Activated CD4-positive, CD25-positive, alpha-beta regulatory T cell treated with anti-CD3 and anti-CD28 coated beads, Interleukin-2, amount 50 U/mL, for 72 hours (primary cell): ENCODE measurements at places on chromosomes 1 and 21.
A peak's percentile ranks its signal among the peaks of the same experiment; 100 is the strongest.

DNA sequence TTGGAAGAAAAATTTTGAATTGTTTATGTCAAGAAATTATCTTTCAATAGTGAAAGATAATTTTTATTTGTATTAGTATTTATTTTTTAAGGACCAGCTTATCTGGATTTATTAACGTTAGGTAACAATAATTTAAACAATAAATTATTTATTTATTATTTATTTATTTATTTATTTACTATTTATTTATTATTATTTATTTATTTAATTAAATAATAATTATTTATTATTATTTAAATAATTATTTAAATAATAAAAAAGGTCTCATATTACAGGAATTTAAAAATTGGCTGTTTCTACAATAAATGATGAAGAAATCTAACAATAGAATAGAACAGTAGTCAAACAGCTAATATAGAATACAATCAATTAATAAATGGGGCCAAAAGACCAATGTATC lies 618.7 kb upstream of the BRINP3 start:
- no peak for DNase-seq

GRCh38 chr1:905811-906599 lies 17.7 kb upstream of the SAMD11 start:
- peak; percentile 28 for DNase-seq

- peak; percentile 31 for DNase-seq
These were observed 602 bp upstream of the RIMKLA start for GRCh38 chr1:42379794-42380585.

DNA sequence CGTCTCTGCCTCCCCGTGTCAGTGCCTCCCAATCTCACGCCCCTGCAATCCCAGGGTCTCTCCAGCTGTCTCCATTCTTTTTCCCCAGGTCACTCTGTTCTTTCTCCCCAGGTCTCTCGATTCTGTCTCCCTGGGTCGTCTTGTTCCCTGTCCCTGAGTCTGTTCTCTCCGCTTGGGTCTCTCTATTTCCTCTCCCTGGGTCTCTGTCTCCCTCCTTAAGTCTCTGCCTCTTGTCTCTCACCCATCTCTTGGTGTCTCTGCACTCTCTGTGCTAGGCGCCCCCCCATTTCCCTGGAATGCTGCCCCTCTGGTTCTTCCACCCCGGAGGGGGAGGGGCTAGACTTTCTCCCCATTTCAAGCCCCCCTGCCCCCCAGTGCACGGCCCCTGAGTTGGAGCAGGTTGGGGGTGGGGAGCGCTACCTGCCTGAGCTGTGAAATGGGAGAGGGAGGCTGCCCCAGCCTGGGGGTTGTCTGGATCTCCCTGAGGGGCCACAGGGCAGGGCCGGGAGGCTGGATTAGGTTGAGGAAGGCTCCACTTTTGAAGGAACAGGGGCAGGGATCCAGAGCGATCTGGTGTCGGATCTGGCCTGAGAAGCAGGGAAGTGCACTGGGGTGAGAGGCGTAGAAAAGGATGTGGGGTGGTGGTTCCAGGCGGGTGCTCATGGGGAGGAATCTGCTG lies 1.4 kb downstream of the PTPRF start:
- no peak for DNase-seq

DNA sequence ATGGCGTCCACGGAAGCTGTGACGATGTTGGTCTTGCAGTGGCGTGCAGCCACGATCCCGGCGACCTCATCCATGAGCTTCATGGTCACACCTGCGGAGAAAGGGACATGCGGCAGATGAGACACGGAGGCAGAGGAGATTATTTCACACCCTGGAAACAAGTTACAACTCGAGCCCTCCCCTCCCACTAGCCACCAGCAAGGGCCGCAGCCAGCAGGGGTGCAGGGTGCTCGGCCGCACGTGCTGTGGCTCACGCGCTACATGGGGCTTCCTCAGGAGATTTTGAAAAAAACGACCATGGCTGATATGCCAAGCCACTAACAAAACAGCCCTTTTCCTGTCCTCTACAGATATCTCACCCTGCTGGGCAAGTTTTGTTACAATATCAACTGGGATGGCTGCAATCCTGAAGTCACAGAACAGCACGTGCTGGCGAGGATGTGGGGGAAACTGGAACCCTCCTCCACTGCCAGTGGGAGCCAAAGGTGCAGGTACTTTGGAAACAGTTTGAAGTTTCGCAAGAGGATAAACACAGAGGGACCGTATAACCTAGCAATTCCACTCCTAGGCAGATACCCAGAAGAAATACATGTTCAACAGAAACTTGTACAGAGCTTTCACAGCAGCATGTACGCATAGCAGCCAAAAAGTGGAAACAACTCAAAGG lies 34.1 kb upstream of the GPR153 start:
- DNase-seq = no peak

DNA sequence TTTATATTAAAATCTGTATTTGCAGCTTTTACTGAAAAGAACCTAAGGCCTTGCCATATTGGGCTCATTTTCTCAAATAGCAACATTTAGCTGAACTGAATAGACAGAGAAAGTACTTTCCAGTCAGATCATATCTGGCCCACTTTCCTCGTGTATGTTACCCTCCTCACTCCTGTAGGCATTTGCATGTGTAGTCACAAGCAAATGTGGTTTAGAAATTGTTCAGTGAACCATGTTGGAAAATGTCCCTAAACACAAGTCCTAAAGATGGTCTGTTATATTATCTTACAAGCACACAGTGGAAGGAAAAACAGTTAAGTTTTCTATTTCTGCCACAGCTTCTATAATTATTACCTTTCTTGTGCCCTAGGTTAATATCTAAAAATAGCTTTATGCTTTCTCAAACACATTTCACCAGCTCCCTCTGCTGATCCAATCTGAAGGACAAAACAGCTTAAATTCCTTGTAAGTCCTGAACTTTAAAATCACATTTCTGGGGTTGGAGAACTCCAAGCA lies 606 bp upstream of the FMO4 start:
- DNase-seq = no peak

GRCh38 chr1:184164536-184164935 lies 113.0 kb downstream of the TSEN15 start:
- no peak for DNase-seq

DNA sequence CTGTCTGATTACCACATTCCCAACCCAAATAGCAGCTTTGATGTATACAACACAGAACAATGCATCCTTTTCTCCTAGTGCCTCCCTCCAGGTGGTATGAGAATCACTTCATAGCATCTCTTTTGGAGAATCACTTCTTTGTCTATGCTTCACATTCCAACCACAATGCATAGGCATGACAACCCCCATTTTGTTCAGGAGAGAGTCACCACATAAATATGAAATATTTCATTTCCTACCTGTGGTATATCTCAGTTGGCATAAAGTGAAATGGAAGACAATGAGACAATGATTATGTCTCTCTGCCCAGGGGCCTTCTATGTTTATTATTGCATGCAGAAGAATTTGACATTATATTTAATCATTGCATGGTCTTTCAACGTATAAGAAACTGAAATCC lies 112.2 kb downstream of the BRINP2 start:
- no peak for DNase-seq

GRCh38 chr1:109931189-109931731 lies 20.6 kb downstream of the CSF1 start:
- DNase-seq = no peak

DNA sequence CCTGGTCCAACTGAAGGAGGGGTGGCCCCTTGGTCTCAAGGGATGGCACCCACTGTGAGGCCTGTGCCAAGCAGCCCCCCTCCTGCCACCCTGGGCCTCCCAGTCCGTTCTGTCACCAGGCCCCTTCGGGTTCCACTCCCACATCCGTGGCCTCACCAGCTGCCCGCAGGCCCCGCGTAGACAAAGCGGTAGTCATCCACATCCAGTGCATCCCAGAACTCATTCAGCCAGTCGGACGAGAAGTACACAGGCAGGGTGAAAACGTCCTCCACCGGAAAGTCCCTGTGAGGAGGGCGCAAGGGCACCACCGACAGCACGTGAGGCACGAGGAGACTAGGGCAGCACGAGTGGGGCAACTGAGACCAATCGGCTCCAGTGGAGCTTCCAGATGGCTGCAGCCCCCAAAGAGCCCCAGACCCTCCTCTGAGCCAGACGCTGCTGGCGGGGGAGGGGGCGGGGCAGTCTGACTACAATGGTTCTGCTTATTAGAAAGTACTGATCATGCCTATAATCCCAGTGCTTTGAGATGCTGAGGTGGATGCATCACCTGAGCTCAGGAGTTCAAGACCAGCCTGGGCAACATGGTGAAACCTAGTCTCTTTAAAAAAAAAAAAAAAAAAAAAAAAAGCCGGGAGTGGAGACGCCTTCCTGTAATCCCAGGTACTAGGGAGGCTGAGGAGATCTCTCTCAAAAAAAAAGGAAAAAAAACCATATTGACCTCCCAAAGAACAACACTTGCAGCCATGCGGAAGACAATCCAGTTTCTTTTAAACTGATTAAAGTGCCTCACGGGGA lies 1.2 kb downstream of the JMJD4 start:
- no peak for DNase-seq

GRCh38 chr1:111769517-111770146 lies 13.9 kb downstream of the DDX20 start:
- DNase-seq = no peak

DNA sequence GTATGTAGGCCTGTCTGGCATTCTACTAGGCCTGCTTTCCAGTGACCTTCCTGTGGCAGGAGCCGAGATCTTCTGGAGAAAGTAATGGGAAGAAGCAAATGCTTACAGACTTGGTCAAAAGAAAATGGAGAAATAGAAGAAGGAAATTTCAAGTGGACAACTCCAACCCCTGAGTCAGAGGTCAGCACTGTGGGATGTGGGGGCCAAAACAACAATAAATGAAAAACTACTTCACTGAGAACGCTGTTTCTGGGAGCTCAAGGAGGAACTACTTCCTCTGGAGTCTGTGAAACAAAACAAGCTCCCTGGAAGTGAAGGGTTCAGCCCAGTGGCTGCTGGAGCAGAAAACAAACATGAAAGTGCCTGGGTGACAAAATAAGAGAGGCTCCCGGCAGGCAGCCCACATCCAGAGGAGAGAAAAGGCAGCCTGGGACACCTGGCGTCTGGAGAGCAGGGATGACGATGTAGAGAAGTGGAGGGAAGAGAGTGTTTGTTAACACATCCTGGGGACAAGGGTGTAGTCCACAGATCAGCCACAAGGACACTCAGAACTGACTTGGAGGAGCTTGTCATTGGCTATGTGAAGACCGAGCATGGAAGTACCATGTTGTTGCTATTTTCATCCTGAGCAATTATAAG lies 355.2 kb downstream of the SMYD3 start:
- DNase-seq = no peak

DNA sequence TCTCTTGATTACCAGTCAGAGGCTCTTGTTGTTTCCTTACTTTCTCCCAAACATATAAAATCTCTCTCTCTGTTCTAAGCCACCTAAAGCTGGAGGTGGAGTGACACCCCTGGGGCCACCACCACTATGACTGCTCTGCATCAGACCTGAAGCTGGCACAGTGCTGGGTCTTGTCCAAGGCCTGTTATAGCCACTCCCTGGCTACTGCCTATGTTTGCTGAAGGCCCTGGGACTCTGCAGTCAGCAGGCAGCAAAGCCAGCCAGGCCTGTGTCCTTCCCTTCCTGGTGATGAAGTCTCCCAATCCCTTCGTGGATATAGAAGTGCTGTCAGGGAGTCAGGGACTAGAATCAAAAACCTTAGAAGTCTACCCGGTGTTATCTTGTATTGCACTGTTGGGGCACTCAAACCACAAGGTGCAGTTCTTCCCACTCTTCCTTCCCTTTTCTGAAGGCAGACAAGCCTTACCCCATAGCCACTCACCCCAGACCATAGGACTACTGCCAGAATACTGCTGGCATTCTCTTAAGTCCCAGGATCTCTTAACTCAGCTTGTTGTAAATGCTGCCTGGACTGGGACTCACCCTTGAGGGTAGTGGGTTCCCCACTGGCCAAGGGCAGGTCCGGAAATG lies 103.1 kb downstream of the RPS6KC1 start:
- DNase-seq = no peak

DNA sequence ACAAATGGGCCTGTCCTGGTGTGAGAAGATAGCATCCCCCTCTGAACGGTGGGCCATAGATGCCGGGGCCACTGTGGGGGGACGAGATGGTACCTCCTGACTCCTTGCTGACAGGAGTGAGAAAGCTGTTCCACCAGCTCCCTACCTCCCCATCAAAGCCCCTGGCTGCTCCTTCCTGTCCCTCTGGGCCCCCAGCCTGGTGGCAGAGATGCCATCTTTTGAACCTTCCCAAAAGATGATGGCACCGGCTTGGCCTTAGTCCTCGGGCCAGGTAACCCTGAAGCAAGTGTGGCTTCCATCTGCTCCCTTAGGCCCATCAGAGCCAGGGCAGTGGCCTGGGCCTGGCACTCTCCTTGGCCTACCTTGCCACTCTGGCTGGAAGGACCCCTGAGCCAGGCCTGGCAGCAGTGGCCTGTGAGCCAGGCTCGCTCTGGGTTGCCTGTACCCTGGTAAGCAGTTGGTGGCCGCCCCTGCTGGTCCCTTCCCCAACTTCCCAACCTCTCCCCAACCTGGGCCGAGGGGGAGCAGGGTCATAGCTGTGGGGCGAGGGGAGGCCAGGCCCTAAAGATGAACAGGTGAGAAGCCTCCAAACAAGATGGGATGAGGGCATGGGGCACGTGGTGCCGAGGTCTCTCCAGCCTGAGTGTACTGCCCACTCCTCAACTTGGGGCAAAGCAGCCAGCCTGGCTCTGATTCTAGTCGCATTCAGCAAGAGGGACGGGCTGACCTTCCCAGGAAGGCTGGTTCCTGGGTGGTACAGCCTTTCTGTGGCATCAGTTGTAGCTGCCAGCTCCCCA lies 34.7 kb downstream of the ZBTB17 start:
- DNase-seq = peak; percentile 27

- no peak for DNase-seq
These were observed 465.6 kb downstream of the ADGRL2 start for GRCh38 chr1:82266351-82266750.

GRCh38 chr1:186858923-186859322 lies 30.2 kb downstream of the PLA2G4A start:
- DNase-seq = no peak

- DNase-seq = no peak
These were observed 10.3 kb upstream of the ACTL8 start for GRCh38 chr1:17744666-17745478.

- DNase-seq = no peak
These were observed 45.8 kb upstream of the NTPCR start for GRCh38 chr1:232904566-232904965.

- no peak for DNase-seq
These were observed at the start of gene CASQ1 for GRCh38 chr1:160189649-160190625. Gene CASQ1, plus strand, starts transcription at chr1:160190575. Its CDS starts 177 bp downstream, at chr1:160190752.

DNA sequence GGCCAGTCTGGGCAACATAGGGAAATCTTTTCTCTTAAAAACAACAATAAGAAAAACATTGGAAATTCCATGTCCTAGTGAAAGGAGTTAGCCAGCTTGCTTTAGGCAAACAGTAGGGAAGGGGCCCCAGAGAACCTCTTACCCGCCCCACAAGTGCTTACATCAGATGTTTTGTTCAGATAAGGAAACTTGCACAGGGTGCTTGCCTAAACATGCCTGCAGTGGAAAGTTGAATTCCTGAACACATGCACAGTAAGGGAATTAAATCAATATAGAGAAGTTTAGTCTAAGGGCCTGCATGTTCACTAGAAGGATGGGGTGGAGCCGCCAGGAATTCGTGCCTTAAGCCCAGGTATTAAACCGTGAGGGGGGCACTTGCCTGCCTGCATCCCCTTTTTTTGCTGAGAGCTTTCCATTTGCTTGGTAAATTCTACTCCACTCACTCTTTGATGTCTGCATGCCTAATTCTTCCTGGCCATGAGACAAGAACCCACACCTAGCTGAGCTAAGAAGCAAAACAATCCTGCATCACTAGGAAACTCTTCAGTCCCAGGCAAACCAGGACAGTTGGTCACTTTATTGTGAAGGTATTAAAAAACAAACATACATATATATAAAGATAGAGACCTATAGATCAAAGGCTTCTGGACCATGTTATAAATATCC lies 499.0 kb downstream of the SIPA1L2 start:
- no peak for DNase-seq

- no peak for DNase-seq
These were observed 13.7 kb downstream of the SELL start for GRCh38 chr1:169697755-169698154.
